ENCODE measurements at places on chromosomes 3 and 15.

- no peak for DNase-seq
Measured at GRCh38 chr15:62125773-62126172, 39.3 kb downstream of the C2CD4B start.

- no peak for DNase-seq
Measured at GRCh38 chr3:135368781-135369180, 573.7 kb downstream of the EPHB1 start.

DNA sequence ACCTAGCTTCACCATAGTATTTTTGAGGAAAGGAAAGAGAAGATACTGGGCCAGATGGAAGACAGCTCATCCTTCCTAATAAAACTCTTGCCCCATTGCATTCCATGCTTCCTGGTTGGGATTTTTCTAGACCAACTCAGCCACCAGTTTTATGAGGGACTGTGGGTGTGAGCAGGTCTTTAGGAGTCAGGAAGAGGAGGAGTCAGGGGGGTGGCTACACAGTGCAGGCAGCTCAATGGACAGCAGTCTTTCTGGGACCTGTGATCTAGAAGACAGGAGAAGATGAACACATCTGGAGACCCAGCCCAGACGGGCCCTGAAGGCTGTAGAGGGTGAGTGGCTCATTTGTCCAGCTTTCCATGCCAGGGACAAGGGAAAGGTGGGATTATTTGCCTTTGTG, at the start of gene NOX5:
Gene NOX5 (plus strand): TSS at position 242 of the 400 bp plus-strand sequence. CDS start 41 bp downstream, at position 283.
- peak; percentile 30 for DNase-seq

GRCh38 chr3:32882603-32883025, 64.8 kb downstream of the TRIM71 start:
- DNase-seq: no peak

DNA sequence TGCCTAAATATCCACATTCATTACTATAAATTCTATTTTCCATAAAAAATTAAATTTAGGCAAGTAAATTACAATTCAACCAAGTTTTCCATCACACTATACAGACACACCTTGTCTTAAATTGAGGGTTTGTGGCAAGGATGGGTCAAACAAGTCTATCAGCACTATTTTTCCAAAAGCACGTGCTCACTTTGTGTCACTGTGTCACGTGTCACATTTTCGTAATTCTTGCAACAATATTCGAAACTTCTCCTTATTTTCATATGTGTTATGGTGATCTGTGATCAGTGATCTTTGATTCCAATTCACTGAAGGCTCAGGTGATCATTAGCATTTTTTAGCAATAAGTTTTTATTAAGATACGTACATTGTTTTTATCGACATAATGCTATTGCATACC, 323.3 kb upstream of the CNTN4 start:
- DNase-seq: no peak

DNA sequence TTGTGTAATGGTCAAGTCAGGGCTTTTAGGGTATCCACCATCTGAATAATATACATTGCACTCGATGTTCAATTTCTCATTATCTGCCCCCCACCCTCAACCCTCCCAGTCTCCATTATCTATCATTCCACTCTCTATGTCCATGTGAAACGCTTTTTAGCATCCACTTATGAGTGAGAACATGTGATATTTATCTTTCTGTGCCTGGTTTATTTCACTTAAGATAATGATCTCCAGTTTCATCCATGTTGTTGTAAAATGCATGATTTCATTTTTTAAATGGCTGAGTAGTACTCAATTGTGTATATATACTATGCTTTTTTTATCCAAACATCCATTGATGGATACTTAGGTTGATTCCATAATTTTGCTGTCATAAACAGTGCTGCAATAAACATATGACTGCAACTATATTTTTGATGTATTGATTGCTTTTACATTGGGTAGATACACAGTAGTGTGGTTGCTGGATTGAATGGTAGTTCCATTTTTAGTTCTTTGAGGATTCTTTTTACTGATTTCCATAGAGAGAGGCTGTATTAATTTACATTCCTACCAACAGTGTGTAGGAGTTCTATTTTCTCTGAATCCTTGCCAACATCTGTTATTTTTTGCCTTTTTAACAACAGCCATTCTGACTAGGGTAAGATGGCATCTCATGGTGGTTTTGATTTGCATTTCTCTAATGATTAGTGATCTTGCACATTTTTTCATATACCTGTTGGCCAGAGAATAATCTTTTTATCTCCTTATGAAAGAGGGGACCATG, 332.9 kb upstream of the TGFBR2 start:
- DNase-seq: no peak

DNA sequence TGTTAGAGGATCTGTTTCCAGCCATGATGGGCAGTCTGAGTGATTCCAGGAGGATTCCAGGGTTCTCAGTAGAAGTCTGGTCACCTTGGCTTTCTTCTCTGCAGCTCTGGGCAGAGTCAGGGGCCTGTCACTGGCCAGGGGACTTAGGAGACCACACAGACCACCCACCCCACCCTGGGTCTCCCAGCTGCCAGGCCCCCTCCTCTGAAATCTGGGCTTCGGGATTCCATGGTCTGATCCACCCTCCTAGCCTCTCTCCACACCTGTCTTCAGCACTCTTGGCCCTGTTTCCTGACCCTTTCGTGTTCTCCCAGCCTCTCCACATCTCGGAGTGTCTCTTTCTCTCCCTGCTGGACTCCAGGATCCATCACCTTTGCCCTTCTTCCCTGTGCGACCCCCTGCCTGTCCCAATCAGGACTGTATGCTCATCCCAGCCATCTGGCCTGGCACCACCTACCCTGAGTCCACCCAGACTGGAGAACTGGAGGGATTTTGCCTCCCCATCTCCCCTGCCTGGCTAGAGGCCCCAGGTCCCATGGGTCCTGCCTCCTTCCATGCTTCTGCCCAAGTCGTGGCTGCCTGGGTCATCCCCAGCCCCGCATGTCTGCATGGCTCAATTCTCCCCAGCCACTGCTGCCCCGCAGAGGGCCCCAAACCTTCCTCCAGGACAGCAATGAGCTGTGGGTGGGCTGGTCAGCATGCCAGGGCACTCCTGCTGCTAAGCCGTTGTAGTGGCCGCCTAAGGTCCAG, 34.3 kb downstream of the GOLGA6L10 start:
- DNase-seq: no peak

DNA sequence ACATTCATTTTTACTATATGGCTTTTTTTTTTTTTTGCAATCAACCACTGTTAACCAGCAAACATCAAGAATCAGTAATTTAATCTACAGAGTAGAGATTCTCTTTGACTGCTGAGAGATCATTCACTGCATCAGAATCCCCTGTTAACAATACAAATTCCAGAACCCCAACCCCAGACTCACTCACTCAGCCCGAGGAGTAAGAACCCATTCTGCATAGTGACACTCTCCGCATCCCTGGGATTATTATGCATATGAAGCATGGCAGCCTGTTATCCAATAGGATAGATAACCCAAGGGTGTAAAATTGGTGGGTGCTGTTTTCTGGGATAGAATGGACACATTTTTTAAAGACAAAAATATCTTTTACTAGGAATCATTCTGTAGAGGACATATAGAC, 76.3 kb upstream of the CCDC39 start:
- DNase-seq: no peak

- DNase-seq: peak; percentile 41
Measured at GRCh38 chr15:41603941-41604911, 45.2 kb downstream of the TYRO3 start.

DNA sequence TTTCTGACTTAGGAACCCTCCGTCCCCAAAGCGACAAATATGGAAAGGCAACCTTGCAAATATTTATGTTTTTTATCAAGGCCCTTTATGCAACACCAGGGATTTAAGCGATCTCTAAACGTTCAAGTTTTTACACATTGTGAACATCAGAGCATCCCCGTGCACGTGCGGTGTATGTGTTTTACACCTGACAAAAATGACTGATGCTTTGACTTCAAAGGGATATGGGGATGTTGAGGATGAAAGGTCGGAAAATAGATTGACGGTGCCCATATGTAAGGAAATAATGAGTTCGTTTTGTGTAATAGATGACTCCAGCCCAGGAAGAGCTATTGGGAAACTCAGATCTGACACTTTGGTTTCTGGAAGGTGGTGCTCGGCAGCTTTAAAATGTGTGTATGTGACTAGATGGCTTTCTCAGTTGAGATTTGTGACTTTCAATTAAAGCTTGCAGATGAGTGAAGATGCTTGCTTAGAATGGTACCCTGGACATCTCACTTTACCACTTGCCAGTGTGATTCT, 866 bp downstream of the SLC49A4 start:
- no peak for DNase-seq

GRCh38 chr3:12175844-12176453, 17.2 kb upstream of the TIMP4 start:
- DNase-seq: peak; percentile 67

GRCh38 chr15:37070686-37071085, 29.7 kb downstream of the MEIS2 start:
- DNase-seq: no peak

- DNase-seq: no peak
Measured at GRCh38 chr15:61680260-61681037, 379.8 kb downstream of the VPS13C start.

GRCh38 chr3:149839896-149840295, 26.9 kb downstream of the RNF13 start:
- no peak for DNase-seq

- DNase-seq: no peak
Measured at GRCh38 chr15:37743826-37744225, 190.6 kb upstream of the TMCO5A start.

GRCh38 chr3:39132096-39133092, 21.0 kb downstream of the CSRNP1 start:
- DNase-seq: no peak

- no peak for DNase-seq
Measured at GRCh38 chr15:88431441-88431840, 35.7 kb downstream of the MRPL46 start.

GRCh38 chr15:60477164-60477563, 1.8 kb downstream of the ICE2 start:
- DNase-seq: no peak

GRCh38 chr3:121894301-121894990, at the start of gene SLC15A2:
SLC15A2 (plus strand) TSS chr3:121894401; CDS start chr3:121894477, 76 bp downstream.
- DNase-seq: no peak

GRCh38 chr3:105843994-105844393, 24.8 kb downstream of the CBLB start:
- DNase-seq: no peak
